ENCODE measurements at places on chromosomes 4 and X.
A peak's percentile ranks its signal among the peaks of the same experiment; 100 is the strongest.

- DNase-seq, result peak; percentile 69
These were observed 24.3 kb upstream of the PGM2 start for GRCh38 chr4:37802068-37802666.

DNA sequence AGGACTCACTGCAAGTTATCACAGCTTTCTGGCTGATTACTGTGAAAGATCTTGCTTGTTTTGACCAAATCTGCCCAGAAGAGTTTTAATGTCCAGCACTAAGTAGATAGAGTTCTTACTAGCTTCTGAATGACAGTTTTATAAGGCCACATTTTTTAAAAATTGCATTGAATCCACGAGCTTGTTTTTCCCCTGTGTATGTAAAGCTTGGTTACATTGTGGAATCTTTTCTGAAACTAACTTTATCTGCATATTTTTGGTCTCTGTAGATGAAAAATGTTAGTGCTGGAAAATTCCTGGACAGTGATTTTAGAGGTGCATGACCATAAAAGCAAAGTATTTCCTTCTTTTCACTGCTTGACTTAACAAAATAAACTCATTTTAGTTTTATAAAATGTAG lies 650.3 kb upstream of the FAM241A start:
- peak; percentile 20 for DNase-seq

GRCh38 chr4:7333801-7334421 lies 100.8 kb downstream of the PSAPL1 start:
- peak; percentile 44 for DNase-seq

DNA sequence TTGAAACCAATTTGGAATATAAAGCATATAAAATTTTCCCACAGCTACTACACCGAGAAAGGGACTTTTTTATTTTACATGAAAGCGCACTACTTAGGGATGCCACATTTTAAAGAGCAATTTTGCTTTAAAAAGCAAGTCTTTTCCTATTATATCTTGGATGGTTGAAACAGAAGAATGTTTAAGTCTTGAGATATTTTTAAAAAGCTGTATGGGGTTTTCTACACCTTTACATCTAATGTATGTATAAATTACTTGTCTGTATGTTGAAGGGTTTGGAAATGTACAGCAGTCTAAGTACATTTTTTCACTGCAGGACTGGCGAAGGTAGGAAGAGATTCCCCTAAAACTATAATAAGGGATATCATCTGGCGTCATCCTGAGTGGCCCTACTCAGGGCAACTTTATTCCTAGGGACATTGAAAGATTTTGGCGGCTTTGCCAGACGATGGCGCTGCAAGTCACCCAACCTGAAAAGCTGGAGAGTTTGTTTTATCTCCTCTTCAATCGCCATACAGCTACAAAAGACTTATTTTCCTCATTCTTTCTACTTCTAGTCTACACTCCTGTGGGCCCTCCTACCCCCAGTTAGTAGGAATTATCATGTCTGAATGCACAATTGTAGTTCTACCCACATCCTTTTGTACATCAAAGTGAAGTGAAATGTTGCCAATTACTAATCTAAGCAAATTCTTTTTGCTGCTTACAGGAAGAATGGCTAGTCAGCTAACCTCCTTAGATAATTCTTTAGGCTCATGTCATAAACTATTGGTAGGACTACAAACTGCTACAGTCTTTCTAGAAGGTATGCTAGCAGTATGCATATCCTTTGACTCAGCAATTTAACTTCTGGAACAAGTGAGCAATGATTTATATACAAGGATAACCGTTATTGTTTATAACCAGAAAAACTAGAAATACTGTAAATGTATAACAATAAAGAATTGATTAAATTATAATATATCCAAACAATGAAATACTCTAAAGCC lies 782 bp upstream of the NEK1 start:
- DNase-seq, result peak; percentile 88

DNA sequence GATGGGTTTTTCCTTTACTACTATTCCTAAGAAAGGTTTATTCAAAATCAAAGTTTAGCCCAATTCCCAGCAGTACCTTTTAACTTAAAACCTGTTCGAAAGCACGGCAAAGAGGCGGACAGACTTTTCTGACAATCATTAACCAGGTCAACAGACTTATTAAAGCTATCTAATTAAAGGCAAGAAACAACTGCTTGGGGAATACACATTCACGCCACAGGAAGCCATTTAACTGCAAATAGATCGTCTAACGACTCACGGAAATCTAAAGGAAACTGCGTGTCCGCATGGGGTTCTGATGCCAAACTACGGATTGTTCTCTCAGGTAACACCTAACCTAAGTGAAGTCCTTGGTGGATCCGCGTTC lies 663 bp upstream of the USP53 start:
- DNase-seq, result no peak
